ENCODE measurements at places on chromosomes 1 and 21. TPM values are rescaled to one million over a fixed set of nuclear protein-coding genes. Genes with fewer than 3 reads are reported as not detected.

SPRR2G gene
- not detected for total RNA-seq

DCST1 gene
- total RNA-seq, result not detected

RCC2 gene
- total RNA-seq, result 46.0 TPM

LGR6 gene
- not detected for total RNA-seq

PRKAA2 gene
- 0.16 TPM for total RNA-seq

SLC45A3 gene
- total RNA-seq, result 1.7 TPM

VWA1 gene
- total RNA-seq, result 2.9 TPM

AMY1C gene
- total RNA-seq, result not detected

SPRR2E gene
- total RNA-seq, result not detected

NSL1 gene
- total RNA-seq, result 41.1 TPM

SLC5A3 gene
- total RNA-seq, result 28.5 TPM

TCHHL1 gene
- not detected for total RNA-seq

PARS2 gene
- 3.8 TPM for total RNA-seq

BSND gene
- not detected for total RNA-seq

TTC34 gene
- total RNA-seq, result 0.41 TPM

IL12RB2 gene
- total RNA-seq, result not detected

CNR2 gene
- under 0.01 TPM for total RNA-seq

PTPN7 gene
- not detected for total RNA-seq

RPS6KA1 gene
- total RNA-seq, result 2.9 TPM

CFHR3 gene
- not detected for total RNA-seq

TMIGD3 gene
- not detected for total RNA-seq

CHD5 gene
- 0.09 TPM for total RNA-seq

HSPB7 gene
- 8.9 TPM for total RNA-seq

EXO5 gene
- total RNA-seq, result 11.5 TPM

VSIG8 gene
- total RNA-seq, result not detected

PERM1 gene
- 0.57 TPM for total RNA-seq

IL19 gene
- total RNA-seq, result not detected

KRTAP10-9 gene
- total RNA-seq, result not detected

FCRL1 gene
- not detected for total RNA-seq

KLHDC8A gene
- total RNA-seq, result not detected

CD247 gene
- 0.16 TPM for total RNA-seq

Measured in fibroblast of the aortic adventitia (primary cell).